T-helper 2 cell treated with Interferon-gamma antibody and Interleukin-4, amounts not matched to agents 5 μg/mL and 100 μg/mL, for 36 hours (primary cell): ENCODE measurements at places on chromosomes 7 and 10.

DNA sequence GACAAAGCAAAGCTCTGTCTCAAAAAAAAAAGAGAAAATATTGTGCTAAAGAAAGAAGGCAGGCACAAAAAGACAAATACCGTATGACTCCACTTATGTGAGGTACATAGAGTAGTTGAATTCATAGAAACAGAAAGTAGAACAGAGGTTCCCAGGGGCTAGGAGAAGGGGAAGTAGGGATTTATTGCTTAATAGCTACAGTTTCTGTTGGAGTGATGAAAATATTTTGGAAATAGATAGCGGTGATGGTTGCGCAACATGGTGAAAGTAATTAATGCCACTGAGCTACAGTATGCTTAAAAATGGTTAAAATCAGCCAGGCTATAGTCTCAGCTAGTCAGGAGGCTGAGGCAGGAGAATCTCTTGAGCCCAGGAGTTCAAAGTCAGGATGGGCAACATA, 18.5 kb upstream of the NPFFR1 start:
- DNase-seq: no peak

DNA sequence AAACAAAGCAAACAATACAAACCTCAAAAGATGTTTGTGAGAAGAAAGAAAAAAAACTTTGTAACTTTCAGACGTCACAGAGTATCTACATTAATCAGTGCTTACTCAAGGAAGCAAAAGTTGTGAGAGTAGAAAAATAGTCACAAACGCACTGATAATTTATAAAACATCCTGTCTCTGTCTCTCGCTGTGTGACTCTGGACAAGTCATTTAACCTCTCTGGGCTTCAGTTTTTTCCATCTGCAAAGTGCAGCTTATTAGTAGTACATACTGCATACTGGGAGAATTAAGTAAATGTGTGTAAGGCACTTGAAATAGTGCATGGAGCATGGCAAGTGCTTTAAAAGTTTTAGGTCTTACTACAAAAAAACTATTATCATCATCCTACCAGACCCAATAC, 3.8 kb downstream of the ARHGAP12 start:
- DNase-seq: no peak

- DNase-seq: no peak
Observed at GRCh38 chr10:24882047-24882698, 70.2 kb downstream of the PRTFDC1 start.

- DNase-seq: no peak
Observed at GRCh38 chr10:100469756-100470155, 6.9 kb downstream of the WNT8B start.

DNA sequence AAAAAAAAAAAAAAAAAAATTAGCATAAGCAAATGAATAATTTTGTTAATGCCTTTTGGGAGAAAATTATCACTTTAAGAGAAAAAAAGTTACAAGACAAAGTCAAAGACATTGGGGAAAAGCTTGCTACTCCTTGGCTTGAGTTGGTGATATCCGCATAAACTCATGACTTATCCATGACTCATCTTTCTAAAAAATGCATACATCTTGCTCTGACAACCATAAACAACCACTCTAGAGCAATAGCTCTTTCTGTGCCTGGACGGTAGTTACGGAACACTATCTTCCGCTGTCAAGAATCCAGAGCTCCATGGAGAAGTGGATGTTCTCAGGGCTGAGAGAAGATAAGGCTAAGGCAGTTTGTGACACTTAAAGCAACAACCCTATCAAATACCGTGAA, 281.1 kb upstream of the PFKP start:
- no peak for DNase-seq

- peak; percentile 71 for DNase-seq
Observed at GRCh38 chr10:67763499-67764011, 67.6 kb upstream of the CTNNA3 start.
